ENCODE measurements at places on chromosomes 2 and 18. TPM values are rescaled to one million over a fixed set of nuclear protein-coding genes. Genes with fewer than 3 reads are reported as not detected.

The UGT1A4 gene
- total RNA-seq = not detected

The CDKL4 gene
- 1.3 TPM for total RNA-seq

The MC2R gene
- not detected for total RNA-seq

The EGR4 gene
- not detected for total RNA-seq

The C1GALT1C1L gene
- total RNA-seq = not detected

The SERPINB13 gene
- total RNA-seq = not detected

The GPBAR1 gene
- total RNA-seq = not detected

The PRADC1 gene
- total RNA-seq = 43.3 TPM

The SKOR2 gene
- not detected for total RNA-seq

The GALM gene
- total RNA-seq = 15.5 TPM

The IL18R1 gene
- 4.5 TPM for total RNA-seq

The ITGA4 gene
- 5.8 TPM for total RNA-seq

The BCL11A gene
- not detected for total RNA-seq

The RAB27B gene
- total RNA-seq = 1.8 TPM

The MROH2A gene
- total RNA-seq = not detected

The MEX3C gene
- total RNA-seq = 33.4 TPM

The RAB6C gene
- not detected for total RNA-seq

The PSD4 gene
- total RNA-seq = 0.16 TPM

The CRYGD gene
- total RNA-seq = not detected

The POU3F3 gene
- total RNA-seq = not detected

The FAP gene
- 12.8 TPM for total RNA-seq

The NDUFAF7 gene
- 9.0 TPM for total RNA-seq

The FEV gene
- not detected for total RNA-seq

The SETBP1 gene
- 1.4 TPM for total RNA-seq

The UBXN4 gene
- total RNA-seq = 40.6 TPM

The OSR1 gene
- 72.7 TPM for total RNA-seq

The FHOD3 gene
- total RNA-seq = under 0.01 TPM

The HOXD1 gene
- not detected for total RNA-seq

The CTAGE1 gene
- not detected for total RNA-seq

The CFAP221 gene
- total RNA-seq = not detected

The SIX3 gene
- not detected for total RNA-seq

The KCNJ3 gene
- total RNA-seq = not detected

The SERPINB5 gene
- not detected for total RNA-seq

The CABYR gene
- 2.0 TPM for total RNA-seq

The LYG1 gene
- total RNA-seq = not detected

The HOXD11 gene
- total RNA-seq = not detected

The RFX8 gene
- total RNA-seq = 1.8 TPM

The CDH20 gene
- total RNA-seq = 5.8 TPM

The RNF152 gene
- total RNA-seq = 4.4 TPM

The SPP2 gene
- not detected for total RNA-seq

The ORC2 gene
- total RNA-seq = 5.4 TPM

The CNDP1 gene
- total RNA-seq = not detected

The SLC4A5 gene
- total RNA-seq = 0.16 TPM

Measured in cardiac atrium fibroblast (primary cell).